ENCODE measurements at places on chromosomes 12 and 14.

GRCh38 chr14:68146818-68147217 is 327.2 kb downstream of the RAD51B start:
- no peak for DNase-seq

DNA sequence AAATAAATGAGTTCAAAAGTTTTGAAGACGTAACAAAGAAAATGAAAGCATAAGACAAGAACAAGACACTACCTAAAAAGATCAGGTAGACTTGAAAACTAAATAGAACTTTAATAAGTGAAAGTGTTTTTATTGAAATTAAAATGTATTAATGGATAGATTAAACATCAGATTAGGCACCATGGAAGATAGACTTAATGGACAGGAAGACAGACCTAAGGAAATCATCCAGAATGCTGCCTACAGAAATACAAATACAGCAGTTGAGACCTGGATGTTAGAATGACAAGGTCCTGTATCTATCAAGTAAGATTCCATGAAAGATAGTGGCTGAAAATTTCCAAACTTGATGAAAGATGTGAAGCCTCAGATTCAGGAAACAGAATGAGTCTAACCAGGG is 11.5 kb downstream of the PLEKHH1 start:
- no peak for DNase-seq

GRCh38 chr12:11763760-11764520 is 114.5 kb downstream of the ETV6 start:
- DNase-seq: no peak

GRCh38 chr12:125166041-125166440 is 100.8 kb downstream of the AACS start:
- DNase-seq: no peak

DNA sequence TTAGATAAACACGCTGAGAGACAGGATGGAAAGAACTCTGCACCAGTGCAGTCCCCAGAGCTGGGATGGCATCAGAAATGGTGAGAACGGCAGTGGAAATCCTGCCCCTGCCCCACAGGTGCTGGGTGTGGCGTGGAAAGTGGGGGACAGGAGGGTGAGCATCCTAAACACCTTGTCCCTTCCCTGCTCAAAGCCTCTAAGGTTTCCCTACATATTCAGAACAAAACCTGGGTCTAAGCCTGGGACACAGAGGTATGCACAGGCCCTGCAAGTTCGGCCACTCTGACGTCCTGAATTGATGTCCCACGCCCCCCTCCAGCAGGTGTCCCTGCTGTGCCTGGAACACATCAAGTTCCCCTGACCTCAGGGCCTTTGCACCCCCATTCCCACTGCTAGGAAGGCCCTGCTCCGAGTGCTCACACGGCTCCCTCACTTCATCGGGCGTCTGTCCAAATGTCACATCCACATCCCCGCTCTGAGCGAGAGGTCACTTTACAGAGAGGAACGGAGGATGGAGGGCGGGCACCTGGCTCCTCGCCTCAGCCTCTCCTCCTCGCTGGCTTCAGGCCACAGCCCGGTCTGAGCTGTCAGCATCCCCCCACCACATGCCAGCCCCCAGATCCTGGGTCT is 38.5 kb upstream of the SFSWAP start:
- no peak for DNase-seq

DNA sequence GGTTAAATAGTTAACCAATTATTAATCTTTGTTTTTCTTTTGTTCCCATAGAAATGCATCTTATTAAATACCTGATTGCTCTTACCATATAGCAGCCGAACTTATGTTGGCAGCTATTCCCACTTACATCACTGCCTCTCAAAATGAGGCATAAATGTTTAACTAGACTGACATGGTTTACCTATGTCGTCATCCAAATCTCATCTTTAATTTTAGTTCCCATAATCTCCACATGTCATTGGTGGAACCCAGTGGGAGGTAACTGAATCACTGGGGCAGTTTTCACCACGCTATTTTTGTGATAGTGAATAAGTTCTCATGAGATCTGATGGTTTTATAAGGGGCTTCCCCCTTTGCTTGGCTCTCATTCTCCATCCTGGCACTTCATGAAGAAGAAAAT is 499.2 kb upstream of the ATP2B1 start:
- no peak for DNase-seq

DNA sequence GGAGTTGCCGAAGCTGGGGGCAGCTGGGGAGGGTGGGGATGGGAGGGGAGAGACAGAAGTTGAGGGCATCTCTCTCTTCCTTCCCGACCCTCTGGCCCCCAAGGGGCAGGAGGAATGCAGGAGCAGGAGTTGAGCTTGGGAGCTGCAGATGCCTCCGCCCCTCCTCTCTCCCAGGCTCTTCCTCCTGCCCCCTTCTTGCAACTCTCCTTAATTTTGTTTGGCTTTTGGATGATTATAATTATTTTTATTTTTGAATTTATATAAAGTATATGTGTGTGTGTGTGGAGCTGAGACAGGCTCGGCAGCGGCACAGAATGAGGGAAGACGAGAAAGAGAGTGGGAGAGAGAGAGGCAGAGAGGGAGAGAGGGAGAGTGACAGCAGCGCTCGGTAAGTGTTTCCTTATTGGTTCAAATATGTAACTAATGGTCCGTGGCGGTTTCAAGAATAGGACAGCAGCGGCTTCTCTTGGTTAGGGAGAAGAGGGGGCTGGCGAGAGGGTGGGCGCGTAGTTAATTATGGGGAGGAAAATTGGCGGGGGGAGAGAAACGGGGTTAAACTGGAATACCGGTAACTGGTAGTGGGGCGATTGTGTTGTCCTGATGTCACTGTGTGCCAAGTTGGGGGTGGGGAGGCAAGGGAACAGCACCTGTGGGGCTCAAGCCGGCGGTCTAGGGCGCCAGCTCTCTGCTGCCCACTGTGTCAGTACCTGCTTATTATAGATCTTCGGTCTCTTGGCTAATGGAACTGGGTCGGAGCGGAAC is 8.4 kb downstream of the HOXC8 start:
- DNase-seq: no peak
